GM13976 (cell line): ENCODE measurements at places on chromosomes 12 and 14.

- peak; percentile 54 for DNase-seq
Measured at GRCh38 chr12:24948420-24948756, 513 bp downstream of the BCAT1 start.

- no peak for DNase-seq
Measured at GRCh38 chr14:98692832-98693231, 579.2 kb downstream of the BCL11B start.

DNA sequence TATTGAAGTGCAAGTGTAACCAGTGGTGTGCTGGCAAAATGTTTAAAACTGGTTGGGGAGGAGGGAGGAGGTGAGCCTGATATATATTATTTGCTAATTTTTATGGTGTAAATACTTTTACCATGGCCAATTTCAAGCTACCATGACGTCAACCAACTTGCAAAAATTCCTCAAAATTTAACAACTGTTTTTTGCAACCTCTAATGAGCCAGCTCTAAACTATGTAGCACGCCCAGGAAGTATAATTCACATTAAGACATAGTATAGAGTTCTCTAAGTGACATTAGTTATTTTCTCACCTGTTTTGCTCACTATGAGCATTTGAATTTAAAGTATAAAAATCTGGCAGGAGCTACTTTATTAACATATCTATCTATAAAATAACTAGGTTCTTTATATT is 41.4 kb downstream of the ATL1 start:
- no peak for DNase-seq

- no peak for DNase-seq
Measured at GRCh38 chr12:9051158-9051550, 61.8 kb downstream of the KLRG1 start.

- DNase-seq = no peak
Measured at GRCh38 chr12:93443576-93443975, 1.8 kb upstream of the UBE2N start.

GRCh38 chr12:106171117-106171750 is 32.5 kb upstream of the NUAK1 start:
- DNase-seq = no peak

DNA sequence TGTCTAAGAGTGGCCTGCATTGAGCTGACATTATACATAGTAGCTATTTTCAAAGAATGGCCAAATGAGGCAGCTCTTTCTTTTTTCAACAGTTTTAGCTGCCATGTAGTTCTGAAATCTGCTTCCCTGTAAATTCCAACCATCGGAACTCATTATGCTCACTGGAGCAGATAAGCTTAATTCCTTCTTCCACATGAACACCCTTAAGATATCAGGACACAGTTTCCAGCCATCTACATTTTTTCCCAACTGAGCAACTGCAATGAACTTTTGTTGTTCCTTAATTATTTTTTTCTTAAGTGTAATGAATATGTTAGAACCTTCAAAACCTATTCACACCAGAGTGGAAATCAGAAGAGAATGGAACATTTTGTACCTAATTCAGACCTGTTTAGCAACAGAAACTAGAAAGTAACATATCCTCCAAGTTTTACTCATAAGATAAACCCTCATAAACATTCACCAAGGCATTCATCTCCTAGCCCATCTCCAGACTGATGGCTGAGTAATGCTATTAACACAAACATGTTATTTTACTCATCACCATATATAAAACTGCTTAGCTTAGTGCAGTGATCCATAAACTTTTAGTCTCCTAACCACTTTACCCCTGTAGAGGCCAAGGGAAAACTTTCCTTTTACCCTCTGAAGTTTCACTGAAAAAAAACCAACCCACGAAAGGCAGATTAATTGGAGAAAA is 296.1 kb upstream of the SYT1 start:
- DNase-seq = no peak

DNA sequence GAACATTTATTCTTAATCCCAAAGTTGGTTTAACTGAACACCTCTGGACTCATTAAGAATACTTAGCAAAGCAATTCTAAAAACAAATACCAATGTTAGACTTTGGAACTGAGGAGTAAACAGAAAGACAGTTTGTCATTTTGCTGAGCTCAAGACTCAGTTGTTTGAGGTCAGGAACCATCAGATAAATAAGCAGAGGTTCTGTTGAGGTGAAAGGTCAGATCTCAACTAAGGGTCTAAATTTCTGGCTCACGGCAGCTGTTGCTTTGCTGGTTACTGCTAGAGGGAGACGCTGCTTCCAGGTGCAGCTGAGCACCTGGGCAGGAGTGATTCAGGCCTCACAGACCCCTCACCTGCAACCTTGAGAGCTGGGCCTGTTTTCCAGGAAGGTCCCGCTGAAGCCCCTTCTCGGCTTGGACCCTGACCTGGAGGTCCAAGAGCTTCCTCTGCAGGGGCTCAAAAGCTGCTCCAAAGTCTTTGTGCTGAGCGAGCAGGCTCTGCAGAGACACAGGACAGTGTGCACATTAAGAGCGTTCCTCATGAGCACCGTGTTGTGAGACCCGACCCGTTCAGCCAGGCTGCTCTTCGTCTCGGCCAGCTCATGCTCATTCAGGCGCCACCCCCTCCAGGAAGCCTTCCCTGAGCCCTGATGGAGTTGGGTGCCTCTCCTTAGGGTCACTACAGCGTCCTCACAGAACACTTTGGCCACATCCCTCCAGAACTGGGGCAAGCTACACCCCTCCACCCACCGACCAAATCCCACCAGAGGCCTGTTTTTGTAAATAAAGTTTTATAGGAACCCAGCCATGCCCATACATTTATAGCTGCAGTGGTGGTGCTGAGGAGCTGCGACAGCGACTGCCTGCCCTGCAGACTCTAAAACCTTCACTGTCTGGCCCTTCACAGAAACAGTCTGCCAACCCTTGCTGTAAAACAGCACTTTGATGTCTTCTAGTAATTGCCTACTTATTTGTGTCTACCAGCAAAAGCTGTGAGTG is 72.0 kb downstream of the SYNE3 start:
- no peak for DNase-seq

DNA sequence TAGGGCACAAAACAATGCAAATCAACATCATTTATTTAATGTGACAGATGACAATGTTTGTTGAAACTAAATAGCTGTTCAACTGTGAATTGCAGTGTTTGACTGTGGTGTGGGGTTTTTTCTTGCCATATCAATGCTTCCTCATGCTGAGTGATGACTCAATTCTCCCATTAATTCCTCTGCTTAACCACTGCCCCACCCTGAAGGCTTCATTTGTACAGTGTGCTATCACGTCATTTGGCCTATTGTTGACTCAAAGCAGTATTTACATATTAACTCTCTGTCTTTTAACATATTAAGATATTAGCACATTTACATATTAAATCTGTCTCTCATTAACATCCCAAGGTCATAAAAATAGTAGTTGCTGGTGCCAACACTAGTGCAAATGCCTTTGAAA is 164.8 kb upstream of the NRXN3 start:
- DNase-seq = peak; percentile 47

DNA sequence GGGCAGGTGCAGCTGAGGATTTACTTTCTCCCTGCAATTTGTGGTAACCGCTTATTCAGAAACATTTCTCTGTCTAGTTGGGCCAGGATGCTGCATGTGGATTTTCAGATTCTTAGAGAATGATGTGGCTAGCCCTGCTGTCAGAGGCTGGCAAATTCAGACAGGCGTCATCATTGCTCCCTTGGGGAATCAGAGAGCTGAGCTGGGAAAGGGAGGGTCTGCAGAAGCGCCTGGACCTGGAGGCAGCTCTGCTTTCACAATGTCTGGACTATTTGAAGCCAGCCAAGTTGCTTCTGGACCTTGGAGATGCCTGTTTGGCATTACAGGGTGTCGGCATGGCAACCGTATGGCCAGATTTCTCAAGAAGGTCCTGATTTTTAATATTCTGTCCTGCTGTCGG is 3.4 kb downstream of the GALNT16 start:
- DNase-seq = no peak

- DNase-seq = no peak
Measured at GRCh38 chr14:80628547-80628946, 313.0 kb downstream of the CEP128 start.

GRCh38 chr12:84911271-84912197 is 1.1 kb downstream of the SLC6A15 start:
- DNase-seq = peak; percentile 13

- no peak for DNase-seq
Measured at GRCh38 chr14:22002860-22003284, 329.3 kb upstream of the OR4E1 start.

- DNase-seq = no peak
Measured at GRCh38 chr14:35154016-35154415, 31.7 kb downstream of the PRORP start.

DNA sequence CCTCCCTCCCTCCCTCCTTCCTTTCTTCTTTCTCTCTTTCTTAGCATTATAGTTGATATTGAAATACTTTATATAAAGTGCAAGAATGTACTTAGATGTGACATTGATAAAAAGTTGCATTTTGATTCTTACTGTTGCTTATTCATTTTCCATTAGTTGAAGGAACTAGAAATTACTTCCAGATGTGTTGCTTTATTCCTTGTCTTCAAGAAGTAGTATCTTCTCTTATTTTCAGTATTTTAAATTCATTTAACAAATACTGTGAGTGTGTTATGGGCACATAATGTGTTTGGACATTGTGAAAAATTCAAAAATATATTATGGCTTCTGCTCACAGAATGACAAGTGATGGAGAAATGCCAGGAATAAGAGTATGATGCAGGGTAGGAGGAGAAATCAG is 45.6 kb downstream of the TRMT5 start:
- no peak for DNase-seq

DNA sequence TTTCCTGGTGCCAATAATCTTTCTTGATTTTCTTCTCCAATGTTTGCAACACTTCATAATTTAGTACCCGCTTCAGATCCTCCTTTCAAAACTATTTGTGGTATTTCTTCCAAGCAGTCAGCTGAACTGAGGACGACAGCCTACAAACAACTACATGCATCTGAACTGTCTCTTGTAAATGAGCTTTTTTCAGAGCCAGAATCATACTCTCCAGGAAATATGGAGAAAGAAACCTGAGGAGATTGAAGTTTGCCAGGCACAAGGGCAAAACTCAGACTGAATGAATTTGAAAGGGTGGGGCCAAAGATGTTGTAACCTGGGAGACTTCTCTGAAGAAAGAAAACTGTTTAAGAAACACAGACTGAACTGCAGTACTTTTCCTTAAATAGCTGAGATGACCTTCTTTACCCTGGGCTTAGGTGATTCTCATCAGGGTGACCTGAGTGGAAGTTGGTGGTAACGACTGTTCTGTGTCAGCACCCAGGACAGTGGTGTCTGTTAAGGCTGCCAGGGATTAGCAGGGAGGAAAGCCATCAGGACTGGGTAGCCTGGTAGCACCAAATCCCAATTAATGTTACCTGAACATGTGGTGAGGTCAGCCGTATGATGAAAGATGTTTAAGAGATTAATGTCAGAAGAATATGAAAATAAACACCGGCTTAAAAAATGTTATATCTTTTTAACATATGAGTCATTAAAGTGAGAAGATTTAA is 95.0 kb downstream of the TGFB3 start:
- no peak for DNase-seq

GRCh38 chr14:54197369-54197768 is 199.4 kb upstream of the CDKN3 start:
- no peak for DNase-seq

DNA sequence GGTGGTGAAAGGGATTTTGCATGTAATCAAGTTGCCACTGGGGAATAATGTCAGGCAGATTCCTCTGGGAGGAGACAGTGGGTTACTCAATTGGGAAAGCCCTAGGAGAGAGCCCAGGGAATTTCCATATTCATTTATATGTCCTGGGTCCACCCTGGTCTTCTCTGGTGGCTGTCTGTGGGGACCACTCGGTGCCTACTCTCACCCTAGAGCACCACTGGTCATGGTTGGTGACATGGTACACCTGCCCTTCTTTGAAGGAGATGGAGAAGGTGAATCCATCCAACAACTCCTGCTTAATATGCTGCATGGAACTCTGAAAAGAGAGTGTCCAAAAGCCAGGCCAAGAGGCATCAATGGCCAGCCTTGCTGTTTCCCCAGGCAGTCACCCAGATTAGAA is 12.8 kb upstream of the RERG start:
- no peak for DNase-seq

DNA sequence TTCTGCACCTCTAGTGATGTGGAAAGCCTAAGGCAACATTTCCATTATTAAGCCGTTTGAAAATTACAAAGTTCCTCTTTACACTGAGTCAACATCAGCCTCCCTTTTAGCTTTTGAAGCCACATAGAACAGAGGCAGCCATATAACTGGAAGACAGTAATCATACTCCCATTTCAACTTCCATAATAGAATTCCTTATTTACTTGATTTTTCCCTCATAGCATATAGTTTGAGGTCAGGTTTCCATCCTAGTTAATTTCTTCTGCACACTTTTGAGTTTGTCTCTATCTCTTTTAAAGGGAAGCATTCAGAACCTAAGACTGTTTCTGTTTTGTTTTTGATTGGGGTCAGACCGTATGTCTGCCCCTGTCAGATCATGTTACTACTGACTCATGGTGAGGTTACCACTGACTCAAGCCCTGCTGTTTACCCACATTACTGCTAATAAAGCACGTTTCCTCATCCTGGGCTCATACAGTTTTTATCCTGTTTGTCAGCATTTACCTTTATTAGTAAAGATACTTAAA is 161.0 kb downstream of the SLC38A4 start:
- peak; percentile 25 for DNase-seq

DNA sequence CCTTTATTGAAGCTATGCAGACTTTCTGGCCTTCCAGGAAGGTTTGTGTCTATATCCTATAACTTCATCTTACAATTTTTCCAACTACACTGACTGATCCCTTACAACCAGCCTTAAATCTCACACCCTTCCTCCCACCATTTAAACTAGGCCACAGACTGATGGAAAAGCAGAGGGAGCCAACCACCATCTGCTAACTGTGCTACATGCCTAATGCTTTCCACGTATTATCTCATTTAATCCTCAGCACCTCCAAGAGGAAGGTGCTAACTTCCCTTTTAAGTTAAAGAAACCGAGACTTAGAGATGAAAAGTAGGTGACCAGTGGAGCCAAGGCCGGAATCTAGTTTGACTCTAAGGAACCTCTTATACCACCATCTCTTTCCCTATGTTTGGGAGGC is 22.7 kb upstream of the BLTP3B start:
- no peak for DNase-seq

- no peak for DNase-seq
Measured at GRCh38 chr12:92759634-92760268, 57.0 kb downstream of the PLEKHG7 start.

GRCh38 chr12:79956896-79957295 is 22.0 kb upstream of the PPP1R12A start:
- no peak for DNase-seq

GRCh38 chr12:65443038-65443437 is 164.6 kb downstream of the MSRB3 start:
- no peak for DNase-seq

DNA sequence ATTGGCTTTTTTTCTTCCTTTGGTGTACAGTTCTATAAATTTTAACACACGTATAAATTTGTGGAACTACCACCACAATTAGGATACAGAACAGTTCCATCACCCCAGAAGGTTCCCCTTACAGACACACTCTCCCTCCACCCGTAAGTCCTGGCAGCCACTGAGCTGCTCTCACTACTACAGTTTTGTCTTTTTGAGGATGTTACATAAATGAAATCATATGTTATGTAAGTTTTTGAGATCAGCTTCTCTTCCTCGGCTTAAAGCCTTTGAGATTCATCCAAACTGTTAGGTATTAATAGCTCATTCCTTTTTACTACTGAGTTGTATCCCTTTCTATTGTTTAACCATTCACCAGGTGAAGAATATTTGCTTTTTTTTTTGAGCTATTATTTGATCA is 74.3 kb upstream of the SLC24A4 start:
- no peak for DNase-seq

- DNase-seq = no peak
Measured at GRCh38 chr14:82159624-82160023, 626.0 kb upstream of the SEL1L start.

- DNase-seq = no peak
Measured at GRCh38 chr14:64422756-64423155, 34.6 kb downstream of the MTHFD1 start.

GRCh38 chr12:124388679-124389137 is 93.8 kb downstream of the RFLNA start:
- no peak for DNase-seq
